Mesothelial cell of epicardium (in vitro differentiated cells): ENCODE measurements at places on chromosomes 1 and 21.

GRCh38 chr1:36151845-36152203, 2.5 kb upstream of the TRAPPC3 start:
- H3K36me3 ChIP-seq = peaks cover 5% of the 10 kb centered on the region
- DNase-seq = no peak
- H3K27ac ChIP-seq = peak overlapping the region; percentile 82

DNA sequence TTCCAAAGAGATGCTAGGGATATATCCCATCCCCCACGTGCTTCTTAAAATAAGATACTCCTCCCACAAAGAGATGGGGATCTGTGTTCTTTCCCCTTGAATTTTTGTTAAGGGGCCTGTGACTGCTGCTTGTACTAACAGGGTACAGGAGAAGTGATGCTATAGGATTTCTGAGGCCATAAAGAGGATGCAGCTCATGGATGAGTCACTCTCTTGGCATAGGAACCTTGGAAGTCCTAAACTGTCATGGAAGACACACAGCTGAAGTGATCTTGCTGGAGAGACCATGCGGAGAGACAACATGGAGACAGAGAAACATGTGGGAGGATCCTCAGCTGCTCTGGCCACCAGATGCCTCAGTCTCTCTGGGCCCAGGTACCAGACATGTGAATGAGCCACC, 157.2 kb downstream of the S1PR1 start:
- H3K27ac ChIP-seq = no peak overlapping the region
- no peak for DNase-seq
- H3K27me3 ChIP-seq = peaks cover 2% of the 10 kb centered on the region
- H3K36me3 ChIP-seq = no peaks in the 10 kb centered on the region
- peaks cover 4% of the 10 kb centered on the region for H3K4me1 ChIP-seq

- H3K4me1 ChIP-seq = peaks cover 35% of the 10 kb centered on the region
- H3K36me3 ChIP-seq = no peaks in the 10 kb centered on the region
- H3K27ac ChIP-seq = peak overlapping the region; percentile 85
- peak overlapping the region; percentile 67 for H3K4me3 ChIP-seq
- peaks cover 64% of the 10 kb centered on the region for H3K27me3 ChIP-seq
Observed at GRCh38 chr1:47532921-47533792, 95.3 kb downstream of the FOXD2 start.

DNA sequence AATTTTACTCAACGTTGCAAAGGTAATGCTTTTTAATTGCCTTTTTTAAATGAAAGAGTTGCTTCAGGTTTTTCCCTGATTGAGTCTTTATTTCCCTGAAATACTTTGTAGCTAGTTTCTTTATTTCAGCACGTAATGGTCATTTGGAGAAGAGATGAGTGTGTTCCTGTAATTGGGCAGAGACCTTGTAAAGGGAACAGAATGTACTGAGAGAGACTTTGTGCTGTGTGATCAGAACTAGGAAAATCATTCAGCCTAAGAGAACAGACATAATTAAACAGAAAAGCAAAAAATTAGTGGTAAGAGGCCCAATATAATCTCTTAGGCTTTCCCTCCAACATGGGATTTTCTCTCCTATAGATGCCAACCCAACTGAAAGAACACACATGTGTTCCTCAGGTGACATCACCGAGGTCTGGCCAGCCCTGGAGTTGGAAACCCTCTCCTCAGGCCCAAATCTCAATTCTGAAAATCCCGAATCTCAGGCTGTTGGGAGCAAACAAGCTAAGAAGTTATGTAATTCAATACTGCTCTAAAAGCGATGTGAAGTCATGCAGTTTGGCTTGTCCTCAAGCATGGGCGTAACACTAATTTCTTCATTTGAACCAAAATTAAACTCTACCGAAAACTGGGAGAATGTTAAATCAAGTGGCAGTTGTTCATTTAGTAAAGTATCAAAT, 102.0 kb downstream of the TGFB2 start:
- H3K4me1 ChIP-seq = peaks cover 10% of the 10 kb centered on the region
- H3K36me3 ChIP-seq = peaks cover 4% of the 10 kb centered on the region
- H3K27me3 ChIP-seq = no peaks in the 10 kb centered on the region
- H3K27ac ChIP-seq = no peak overlapping the region
- H3K4me3 ChIP-seq = no peak overlapping the region

DNA sequence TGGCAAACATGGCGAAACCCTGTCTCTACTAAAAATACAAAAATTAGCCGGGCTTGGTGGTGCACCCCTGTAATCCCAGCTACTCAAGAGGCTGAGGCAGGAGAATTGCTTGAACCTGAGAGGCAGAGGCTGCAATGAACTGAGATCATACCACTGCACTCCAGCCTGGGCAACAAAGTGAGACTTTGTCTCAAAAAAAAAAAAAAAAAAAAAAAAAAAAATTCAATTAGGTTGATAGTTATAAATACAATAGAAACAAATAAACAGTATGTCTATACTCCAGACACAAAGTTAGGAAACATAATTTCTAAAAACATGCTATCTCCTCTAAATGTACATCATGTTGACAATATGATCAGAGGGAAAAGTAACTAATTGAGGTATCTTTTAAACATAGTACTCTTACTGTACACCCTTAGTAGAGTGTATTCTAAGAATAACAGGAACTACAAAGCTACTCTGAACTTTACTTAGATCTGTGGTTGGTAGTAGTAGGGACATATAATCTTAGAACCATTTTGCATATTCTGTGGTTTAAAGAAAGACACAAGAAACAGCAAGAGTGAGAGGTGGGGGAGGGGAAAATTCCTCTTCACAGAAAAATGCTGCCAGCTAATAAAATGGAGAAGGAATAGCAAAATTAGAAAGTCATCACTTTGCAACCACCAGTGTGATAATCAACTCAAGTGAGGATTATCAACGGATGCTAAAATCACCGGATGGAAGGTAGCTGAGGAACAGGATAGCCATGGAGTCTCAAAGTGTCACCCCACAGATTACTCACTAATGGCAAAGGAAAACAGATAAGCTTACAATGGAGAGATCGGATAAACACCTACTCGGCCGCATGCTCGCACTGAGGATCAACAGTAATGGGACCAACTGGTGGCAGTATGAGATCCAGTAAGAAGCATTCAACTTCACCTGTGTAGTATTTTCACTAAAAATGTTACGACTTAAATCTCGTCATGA, 35.0 kb downstream of the MTOR start:
- no peak for DNase-seq
- no peak overlapping the region for H3K4me3 ChIP-seq
- no peak overlapping the region for H3K27ac ChIP-seq
- no peaks in the 10 kb centered on the region for H3K27me3 ChIP-seq
- H3K36me3 ChIP-seq = peaks cover 43% of the 10 kb centered on the region

DNA sequence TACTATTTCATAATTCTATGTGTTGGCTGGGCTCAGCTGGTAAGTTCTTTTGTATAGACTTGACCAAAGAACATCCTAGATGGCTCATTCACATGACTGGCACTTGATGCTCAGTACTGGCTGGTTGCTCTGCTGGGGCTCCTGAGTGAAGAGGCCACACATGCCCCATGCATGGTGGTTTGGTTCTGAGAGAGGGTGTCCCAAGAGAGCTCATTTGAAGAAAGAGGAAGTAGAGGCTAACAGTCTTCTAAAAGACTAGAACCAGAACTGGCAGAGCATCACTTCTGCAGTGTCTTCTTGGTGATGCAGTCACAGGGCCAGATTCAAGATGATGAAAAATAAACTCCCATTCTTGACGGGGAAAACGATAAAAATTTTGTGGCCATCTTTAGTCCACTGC, 5.2 kb upstream of the BACH1 start:
- peaks cover 12% of the 10 kb centered on the region for H3K36me3 ChIP-seq
- DNase-seq = no peak
- peaks cover 6% of the 10 kb centered on the region for H3K4me1 ChIP-seq
- H3K27ac ChIP-seq = no peak overlapping the region
- no peaks in the 10 kb centered on the region for H3K27me3 ChIP-seq
- H3K4me3 ChIP-seq = no peak overlapping the region

DNA sequence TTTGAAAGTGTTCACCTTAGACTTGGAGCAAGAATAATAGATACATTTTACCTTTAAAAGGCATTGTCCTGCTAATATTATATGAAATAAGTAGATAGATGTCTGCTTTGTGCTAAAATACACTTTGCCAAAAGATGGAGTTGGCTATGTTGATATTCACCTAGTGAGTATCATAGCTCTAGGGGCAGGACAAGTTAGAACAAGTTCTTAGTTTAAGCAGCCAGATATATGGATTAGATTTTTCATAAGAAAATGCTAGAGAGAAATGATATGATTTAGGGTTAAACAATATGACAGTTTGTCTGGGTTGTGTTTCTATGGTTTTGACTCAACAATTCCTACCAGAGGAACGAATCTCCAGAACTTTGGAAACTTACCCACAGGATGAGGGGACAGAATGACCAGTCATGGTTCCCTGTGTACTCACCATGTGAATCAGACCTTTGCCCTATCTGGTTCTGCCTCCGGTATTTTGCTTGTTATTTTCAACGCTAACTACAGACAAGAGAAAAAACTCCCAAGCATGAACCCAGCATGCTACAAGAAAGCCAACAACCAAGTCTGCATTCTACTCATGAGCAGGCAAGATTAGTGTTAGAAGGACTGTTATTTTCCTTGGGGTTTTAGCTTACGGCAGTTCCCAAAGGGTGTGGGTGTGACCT, 1.7 kb downstream of the F5 start:
- DNase-seq = no peak
- H3K36me3 ChIP-seq = no peaks in the 10 kb centered on the region
- peak overlapping the region; percentile 39 for H3K4me3 ChIP-seq
- H3K4me1 ChIP-seq = peaks cover 13% of the 10 kb centered on the region

GRCh38 chr1:196558411-196558810, 49.8 kb downstream of the KCNT2 start:
- no peak overlapping the region for H3K4me3 ChIP-seq
- peaks cover 34% of the 10 kb centered on the region for H3K36me3 ChIP-seq
- DNase-seq = no peak
- H3K27me3 ChIP-seq = no peaks in the 10 kb centered on the region

GRCh38 chr21:41985662-41986416, 24.3 kb downstream of the ZBTB21 start:
- H3K4me3 ChIP-seq = no peak overlapping the region
- H3K27me3 ChIP-seq = no peaks in the 10 kb centered on the region
- H3K27ac ChIP-seq = no peak overlapping the region
- no peak for DNase-seq
- no peaks in the 10 kb centered on the region for H3K4me1 ChIP-seq
- H3K36me3 ChIP-seq = peaks cover 5% of the 10 kb centered on the region
